K562 (cell line): ENCODE measurements at places on chromosomes 2 and 18.

DNA sequence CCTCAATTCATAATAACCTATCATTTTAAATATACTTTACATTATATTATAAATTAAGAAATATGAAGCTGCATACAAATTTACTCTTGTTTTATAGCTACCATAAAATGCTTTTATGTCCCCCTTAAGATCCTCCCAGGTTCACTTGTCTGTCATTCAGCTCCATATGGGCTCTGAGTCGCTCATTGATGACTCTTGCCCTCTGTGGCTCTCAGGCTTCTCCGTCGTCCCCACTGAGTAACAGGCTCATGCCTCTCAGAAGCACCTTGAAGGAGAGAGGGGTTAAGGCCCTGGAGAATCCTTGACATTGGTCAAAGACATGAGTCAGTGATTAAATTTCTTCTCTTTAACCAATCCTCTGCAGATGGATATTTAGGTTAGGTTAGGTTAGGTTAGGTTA, 6.2 kb upstream of the MCM6 start:
- DNase-seq = no peak

- DNase-seq = no peak
Measured at GRCh38 chr2:240494194-240494793, 58.8 kb downstream of the GPC1 start.

DNA sequence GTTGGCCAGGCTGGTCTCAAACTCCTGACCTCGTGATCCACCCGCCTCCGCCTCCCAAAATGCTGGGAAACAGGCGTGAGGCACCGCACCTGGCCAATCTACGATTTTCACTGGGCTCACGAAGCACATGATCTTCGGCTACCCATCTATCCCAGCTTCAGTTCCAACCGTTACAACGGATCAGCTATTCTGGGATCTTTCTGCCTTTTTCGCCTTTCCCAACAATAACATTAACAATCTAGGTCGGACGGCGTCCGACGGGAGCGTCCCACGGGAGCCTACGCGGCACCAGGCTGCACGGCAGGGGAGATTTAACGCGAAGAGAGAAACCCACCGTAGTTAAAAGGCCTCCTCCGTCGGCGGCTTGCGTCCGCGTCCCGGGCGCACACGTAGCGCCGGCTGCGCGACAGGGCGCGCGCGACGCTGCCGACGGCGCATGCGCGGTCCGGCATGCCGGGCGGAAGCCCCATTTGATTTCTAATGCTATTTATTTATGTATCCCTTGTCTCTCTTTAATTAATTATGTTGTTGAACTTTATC, at the start of gene MSL3B:
Gene MSL3B (minus strand): TSS at position 394 of the 540 bp plus-strand sequence.
- DNase-seq = peak; percentile 80

DNA sequence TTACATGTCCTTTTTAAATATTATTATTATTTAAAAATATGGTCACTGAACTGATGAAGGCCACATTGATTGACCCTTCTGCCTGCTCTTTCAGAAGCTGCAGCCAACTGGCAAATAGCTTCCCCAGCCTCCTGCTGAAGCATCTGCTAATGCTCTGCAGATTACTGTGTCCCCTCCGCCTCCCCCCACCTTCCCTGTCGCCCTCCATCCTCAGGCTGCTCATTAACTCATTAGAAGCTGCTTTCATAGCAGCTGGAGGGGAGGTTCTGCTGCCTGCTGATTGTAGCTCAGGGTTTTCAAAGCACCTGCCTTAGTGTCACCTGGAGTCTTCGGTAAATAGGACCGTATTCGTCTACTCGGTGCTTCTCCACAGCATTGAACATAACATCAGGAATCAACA, 24.8 kb upstream of the LMAN1 start:
- no peak for DNase-seq

- no peak for DNase-seq
Measured at GRCh38 chr2:196383799-196384198, 212.4 kb upstream of the STK17B start.

DNA sequence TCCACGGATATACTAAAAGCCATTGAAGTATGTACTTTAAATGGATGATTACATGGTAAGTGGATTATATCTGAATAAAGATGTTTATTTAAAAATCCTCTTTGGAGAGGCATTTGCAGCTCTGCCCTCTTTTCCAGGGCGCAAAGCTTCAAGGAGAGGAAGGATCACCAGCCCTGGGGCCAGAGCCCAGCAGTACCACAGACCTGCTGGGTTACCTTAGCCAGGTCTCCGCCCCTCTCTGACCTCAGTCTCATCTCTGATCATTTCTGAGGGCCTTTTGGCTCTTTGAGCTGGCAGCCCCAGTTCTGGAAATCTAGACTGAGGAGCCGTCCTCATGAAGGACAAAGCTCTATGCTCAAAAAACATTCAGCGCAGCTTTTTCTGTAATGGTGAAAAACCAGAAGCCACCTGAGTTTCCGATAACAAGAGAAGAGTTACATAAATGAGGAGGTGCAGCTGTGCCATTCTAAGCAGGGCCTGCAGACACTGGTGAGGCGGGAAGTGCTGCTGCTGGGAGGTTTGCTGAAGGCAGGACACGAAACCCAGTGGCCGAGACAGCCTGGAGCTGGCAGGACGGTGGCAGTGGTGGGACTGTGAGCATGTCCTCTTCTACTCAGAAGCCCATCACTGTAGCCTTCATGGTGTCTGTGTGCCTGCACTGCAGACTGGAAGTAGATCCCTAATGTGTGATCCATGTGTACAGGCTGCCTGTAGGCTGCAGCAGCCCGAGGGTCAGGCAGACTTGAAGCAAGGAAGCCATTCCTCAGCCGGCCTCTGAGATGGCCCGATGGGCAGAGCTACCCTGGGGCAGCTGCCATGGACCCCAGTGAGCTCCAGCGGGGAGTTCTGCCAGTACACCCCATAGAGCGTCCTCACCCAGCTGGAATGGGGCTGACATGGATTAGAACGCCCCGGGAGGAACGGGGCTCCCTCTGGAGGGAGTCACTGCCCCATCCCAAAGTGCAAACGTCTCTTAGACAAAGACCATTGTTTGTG, 27.7 kb downstream of the ADRA2B start:
- no peak for DNase-seq
